ENCODE measurements at places on chromosomes 12 and 14.
A peak's percentile ranks its signal among the peaks of the same experiment; 100 is the strongest.

GRCh38 chr12:96314723-96315122 lies 85.5 kb downstream of the CDK17 start:
- DNase-seq = no peak

DNA sequence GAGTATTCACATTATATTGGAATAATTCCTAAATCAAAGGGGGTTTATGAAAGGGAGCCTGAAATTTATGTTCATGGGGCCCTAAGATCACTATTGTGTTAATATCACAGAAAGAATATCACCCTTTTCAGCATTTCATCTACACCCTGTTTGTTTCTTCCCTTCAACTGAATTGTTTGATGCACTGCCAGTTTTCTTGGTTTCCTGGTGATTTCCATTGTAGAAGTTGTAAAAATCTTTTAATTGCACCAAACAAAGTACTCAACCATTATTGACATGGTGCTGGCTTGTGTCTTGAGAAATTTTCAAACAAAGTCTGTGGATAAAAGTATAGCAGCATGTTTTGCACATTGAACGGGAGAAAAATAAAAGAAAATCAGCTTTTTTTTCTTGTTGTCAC lies 154.8 kb upstream of the PRKD1 start:
- DNase-seq = no peak

DNA sequence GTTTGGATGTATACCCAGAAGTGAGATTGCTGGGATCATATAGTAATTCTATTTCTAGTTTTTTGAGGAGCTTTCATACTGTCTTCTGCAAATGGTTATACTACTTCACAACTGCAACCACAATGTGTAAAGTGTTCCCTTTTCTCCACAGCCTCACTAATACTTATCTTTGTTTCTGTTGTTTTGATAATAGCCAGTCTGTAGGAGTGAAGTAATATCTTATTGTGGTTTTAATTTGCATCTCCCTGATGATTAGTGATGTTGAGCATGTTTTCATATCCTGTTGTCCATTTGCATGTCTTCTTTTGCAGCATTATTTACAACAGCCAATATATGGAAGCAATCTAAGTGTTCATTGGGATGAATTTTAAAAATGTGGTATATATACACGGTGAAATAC lies 29.9 kb downstream of the GABARAPL1 start:
- DNase-seq = no peak

DNA sequence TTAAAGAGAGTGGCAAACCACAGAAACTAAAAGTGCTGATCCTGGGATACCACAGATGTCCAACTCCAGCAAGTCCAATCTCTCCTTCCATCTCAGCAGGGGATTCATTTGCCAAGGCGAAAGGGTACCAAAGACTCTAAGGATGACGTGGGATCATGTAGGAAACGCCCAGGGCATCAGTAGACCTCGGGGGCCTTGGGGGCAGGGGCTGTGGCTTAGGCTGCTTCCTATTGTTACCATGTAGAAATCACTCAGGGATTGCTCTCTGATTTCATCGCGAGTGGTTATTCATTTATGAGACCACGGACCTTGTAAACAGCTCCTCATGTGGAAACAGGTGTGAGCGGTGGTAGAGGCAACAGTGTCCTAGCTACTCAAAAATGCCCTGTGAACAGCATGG lies 149.3 kb upstream of the FKBP4 start:
- DNase-seq = no peak

- DNase-seq = peak; percentile 31
Observed at GRCh38 chr12:64696080-64696741, 63.0 kb downstream of the GNS start.

DNA sequence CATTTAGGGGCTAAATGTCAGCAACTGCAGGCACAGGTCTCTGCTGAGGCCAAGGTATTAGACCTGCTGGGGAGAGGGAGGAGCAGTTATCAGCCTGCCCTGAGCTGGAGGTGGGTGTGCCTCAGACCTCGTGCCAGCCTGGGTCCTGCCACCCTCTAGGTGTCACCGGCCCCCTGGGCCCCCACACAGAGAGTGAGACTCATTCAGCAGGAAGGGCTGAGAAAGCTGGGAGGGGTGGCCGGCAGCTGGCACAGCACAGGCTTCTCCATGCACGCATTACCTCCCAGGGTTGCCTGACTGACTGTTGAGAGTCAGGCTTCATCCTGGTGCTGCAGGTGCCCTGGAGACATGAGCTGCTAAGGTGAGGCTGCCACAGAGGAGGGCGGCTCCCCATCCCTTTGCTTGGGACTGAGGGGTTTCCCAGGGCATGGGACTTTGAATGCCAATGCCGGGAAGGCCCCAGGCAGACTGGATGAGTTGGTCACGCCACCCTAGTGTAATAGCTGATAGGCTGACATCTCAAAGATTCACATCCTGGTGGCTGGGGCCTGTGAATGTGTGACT lies 75.3 kb upstream of the C14orf180 start:
- DNase-seq = no peak

Measured in kidney glomerular epithelial cell (primary cell).